ENCODE measurements at places on chromosomes 1 and 21.

DNA sequence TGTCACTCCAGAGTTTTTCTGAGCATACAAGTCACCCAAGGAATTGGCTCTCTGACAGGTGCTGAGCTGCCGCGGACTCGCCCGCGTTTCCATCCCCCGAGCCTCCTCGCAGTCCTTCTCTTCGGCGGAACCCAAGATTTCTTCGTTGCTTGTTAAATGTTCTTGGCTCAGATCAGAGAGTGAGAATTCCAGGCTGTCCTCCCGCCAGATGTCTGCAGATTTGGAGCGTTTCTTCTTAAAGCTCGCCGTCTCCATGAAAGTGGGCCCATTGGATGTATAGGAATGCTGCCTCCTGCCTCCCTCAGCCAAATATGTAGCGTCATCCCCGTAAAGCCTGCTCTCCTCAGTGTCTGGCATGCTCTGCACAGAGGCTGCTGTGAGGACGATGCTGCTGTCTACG, 77.8 kb downstream of the TIAM1 start:
- no peak for DNase-seq

GRCh38 chr1:23796466-23797271, 3.9 kb downstream of the GALE start:
- DNase-seq: no peak

GRCh38 chr1:219798283-219799030, 129.9 kb downstream of the SLC30A10 start:
- DNase-seq: no peak

- no peak for DNase-seq
These were observed 12.4 kb downstream of the GALNT2 start for GRCh38 chr1:230079199-230080024.

All from activated CD4-positive, alpha-beta T cell treated with anti-CD3 and anti-CD28 coated beads, Interleukin-2, amount 50 U/mL, for 4 hours (primary cell).